CD4-positive, alpha-beta T cell treated with Interleukin-15 for 1 hour (primary cell): ENCODE measurements at places on chromosomes 12 and 14.

DNA sequence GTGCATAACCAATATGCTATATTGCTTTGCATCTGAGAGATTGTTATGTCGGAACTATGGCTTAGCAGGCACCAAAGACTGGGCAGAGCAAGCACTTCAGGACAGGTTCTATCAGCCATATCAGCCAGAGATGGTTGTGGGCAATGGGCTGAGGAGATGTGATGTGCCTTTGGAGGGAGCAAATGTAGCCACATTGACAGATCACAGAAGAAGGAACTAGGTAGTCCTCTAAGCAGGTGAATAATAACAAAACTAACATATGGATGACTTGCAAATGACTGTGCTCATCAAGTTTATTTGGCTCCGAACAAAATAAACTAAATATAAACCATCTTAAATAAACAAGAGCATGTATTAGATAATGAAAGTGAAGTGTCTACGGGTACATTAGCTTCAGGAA lies 291.7 kb downstream of the RMST start:
- no peak for DNase-seq

DNA sequence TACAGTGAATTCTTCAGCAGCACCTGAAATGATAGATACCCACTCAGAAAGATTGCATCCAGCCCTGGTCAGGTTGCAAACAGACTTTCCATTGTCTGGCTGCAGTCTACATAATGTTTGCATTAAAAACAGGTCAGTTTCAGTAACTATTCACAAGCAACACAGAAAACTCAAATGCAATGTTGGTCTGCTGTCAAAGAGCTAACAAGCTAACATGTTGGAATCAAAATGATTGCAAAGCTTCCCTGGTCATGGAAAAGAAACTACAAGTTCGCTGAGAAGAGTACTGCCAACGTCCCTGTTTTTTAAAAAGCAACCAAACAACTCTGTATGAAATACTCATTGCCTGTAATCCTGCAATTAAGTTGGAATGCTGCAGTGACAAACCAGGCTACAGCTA lies 374.7 kb downstream of the ADAMTS20 start:
- no peak for DNase-seq

GRCh38 chr12:53170876-53171724 lies 9.4 kb upstream of the ZNF740 start:
- no peak for DNase-seq

DNA sequence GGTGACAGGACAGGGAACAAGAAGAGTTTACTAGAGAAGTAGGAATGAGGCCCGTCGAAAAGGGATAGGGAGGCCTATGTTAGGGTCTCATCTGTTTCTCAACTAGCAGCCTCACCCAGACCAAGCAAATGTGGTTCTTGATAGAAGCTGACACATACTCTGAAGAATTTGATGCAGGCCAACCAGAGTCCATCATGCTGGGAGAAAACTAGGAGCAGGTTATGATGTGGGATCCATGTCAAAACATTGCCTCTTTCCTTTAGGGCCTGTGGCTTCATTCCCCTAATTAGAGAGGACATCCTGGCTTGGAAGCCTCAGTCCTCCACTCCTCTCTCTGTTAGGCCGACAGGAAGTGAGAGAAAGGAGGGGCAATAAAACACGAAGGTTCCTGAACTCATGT lies 122.8 kb downstream of the NTF3 start:
- no peak for DNase-seq

GRCh38 chr14:77622366-77622961 lies 6.0 kb upstream of the SPTLC2 start:
- no peak for DNase-seq

DNA sequence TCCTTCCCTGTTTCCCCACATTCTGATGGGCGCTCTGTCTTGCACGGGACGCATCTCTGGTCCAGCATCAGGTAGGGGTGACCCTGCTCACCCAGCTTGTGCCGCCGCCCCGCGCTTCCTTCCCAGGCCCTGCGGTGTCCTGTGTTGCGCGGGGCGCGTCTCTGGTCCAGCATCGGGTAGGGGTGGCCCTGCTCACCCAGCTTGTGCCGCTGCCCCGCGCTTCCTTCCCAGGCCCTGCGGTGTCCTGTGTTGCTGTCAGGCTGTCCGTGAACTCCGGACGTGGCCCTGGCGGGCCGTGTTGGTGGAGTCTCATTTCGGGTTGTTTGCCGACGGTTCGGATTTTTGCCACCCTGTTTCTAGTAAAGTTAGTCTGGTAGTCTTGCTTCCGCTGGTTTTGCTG lies 6.8 kb downstream of the FBRSL1 start:
- DNase-seq, result no peak
